ENCODE measurements at places on chromosomes 2 and 18.

- H3K4me3 ChIP-seq: no peak overlapping the region
- no peak for DNase-seq
- peaks cover 80% of the 10 kb centered on the region for H3K36me3 ChIP-seq
- no peak overlapping the region for H3K27ac ChIP-seq
Observed at GRCh38 chr2:208320686-208321085, 54.6 kb downstream of the PIKFYVE start.

- H3K27ac ChIP-seq: no peak overlapping the region
- no peaks in the 10 kb centered on the region for H3K36me3 ChIP-seq
- peaks cover 8% of the 10 kb centered on the region for H3K4me1 ChIP-seq
- peaks cover 3% of the 10 kb centered on the region for H3K27me3 ChIP-seq
- DNase-seq: no peak
- no peak overlapping the region for H3K4me3 ChIP-seq
Observed at GRCh38 chr2:61705625-61706024, 148.2 kb downstream of the FAM161A start.

GRCh38 chr2:209696836-209697711 lies 74.6 kb upstream of the UNC80 start:
- H3K27ac ChIP-seq: no peak overlapping the region
- no peak for DNase-seq
- no peaks in the 10 kb centered on the region for H3K36me3 ChIP-seq
- no peaks in the 10 kb centered on the region for H3K27me3 ChIP-seq
- H3K4me3 ChIP-seq: no peak overlapping the region
- peaks cover 10% of the 10 kb centered on the region for H3K4me1 ChIP-seq

DNA sequence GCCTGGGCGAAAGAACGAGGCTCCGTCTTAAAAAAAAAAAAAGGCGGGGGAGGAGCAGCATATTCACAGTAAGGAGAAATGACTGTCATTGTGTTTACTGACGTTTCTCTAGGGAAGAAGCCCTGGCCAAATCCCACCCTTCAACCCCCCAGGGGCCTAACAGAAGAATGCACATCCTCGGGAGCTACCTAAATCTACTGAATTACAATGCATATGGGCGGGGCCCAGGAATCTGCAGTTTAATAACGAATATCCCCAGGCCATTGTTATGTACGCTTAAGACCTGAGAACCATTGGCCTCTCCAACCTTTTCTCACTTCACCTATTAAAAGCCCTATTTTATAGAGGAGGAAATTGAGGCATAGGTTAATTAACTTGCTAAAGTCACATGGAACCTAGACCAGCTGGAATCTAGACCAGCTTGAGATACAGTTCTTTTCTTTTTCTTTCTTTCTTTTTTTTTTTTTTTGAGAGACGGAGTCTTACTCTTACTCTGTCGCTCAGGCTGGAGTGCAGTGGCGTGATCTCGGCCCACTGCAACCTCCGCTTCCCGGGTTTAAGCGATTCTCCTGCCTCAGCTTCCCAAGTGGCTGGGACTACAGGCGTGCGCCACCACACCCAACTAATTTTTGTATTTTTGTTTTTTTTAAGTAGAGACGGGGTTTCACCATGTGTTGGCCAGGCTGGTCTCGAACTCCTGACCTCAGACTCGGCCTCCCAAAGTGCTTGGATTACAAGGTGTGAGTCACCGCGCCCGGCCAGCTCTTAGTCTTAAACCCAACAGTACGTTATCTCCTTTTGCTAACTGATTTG lies 708 bp upstream of the RIF1 start:
- peak overlapping the region; percentile 92 for H3K27ac ChIP-seq
- H3K4me3 ChIP-seq: peak overlapping the region; percentile 93
- H3K4me1 ChIP-seq: peaks cover 15% of the 10 kb centered on the region
- H3K27me3 ChIP-seq: peaks cover 2% of the 10 kb centered on the region

All from activated T-helper 2 cell treated with anti-CD3 and anti-CD28 coated beads, Interferon-gamma antibody, Interleukin-2, Interleukin-4, amounts not matched to agents 10 μg/mL and 5 μg/mL and 100 μg/mL, durations not matched to agents 14 hours and 24 hours and 36 hours (primary cell).